ENCODE measurements at places on chromosomes 2 and 18.
A peak's percentile ranks its signal among the peaks of the same experiment; 100 is the strongest.

DNA sequence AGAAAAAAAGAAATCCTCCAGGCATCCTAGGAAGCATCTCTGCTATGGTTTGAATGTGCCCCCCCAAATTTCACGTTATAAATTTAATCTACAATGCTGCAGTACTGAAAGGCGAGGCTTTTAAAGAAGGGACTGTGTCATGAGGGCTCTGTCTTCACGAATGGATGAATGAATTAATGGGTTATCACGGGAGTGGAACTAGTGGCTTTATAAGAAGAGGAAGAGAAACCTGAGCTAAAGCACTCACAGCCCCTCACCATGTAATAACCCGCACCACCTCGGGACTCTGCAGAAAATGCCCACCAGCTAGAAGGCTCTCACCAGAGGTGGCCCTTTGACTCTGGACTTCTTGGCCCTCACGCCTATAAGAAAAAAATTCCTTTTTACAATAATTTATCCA is 27.6 kb downstream of the RNU4ATAC start:
- DNase-seq, result no peak

- DNase-seq, result peak; percentile 56
Measured at GRCh38 chr2:121356058-121356640, 71.1 kb upstream of the TFCP2L1 start.

DNA sequence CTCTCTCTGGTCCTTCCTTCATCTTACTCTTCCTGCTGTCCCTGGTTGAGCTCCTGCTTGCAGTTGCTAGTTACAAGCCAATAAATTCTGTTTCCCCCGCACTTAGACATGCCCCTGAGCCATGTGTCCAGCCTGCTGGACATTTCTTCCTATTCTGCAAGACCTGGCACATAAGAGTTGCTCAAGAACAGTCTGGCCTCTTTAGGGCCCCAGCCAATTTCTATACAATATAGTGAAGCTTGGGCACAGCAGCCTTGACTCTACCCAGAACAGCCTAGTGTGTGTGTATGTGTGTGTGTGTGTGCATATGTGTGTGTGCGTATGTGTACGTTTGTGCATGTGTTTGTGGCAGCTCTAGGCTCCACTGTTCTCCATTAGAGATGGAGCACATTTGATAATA is 276.0 kb downstream of the CYRIA start:
- DNase-seq, result no peak

DNA sequence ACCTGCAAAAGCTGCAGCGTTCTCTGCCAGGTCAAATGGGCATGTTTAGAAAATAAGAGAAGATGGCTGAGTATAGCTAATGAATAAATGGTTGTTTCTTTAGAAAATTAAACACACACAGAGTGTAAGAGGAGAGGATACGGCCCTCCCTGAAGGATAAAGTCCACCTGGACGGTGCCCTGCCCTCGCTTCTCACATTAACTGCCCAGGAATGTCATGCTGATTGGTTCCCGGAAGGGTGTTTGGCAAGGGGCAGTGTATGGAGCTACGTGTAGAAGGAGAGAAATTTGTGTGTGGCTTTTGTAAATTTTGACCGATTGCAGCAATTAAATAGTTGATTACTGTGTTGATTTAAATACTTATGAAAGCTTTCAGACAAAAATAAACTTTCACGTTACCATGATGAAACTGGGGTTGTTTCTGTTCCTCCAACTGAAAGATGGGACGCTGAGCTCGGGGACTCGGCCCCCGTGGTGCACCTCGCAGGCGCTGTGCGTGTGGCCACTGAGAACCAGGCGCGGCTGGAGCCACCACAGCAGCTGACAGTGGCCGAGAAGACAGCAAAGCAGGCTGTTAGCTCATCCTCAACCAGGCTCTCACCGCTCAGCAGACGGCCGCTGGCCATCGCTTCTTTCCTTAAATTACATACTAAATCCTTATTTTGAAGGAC is 22.7 kb downstream of the MPPE1 start:
- no peak for DNase-seq

DNA sequence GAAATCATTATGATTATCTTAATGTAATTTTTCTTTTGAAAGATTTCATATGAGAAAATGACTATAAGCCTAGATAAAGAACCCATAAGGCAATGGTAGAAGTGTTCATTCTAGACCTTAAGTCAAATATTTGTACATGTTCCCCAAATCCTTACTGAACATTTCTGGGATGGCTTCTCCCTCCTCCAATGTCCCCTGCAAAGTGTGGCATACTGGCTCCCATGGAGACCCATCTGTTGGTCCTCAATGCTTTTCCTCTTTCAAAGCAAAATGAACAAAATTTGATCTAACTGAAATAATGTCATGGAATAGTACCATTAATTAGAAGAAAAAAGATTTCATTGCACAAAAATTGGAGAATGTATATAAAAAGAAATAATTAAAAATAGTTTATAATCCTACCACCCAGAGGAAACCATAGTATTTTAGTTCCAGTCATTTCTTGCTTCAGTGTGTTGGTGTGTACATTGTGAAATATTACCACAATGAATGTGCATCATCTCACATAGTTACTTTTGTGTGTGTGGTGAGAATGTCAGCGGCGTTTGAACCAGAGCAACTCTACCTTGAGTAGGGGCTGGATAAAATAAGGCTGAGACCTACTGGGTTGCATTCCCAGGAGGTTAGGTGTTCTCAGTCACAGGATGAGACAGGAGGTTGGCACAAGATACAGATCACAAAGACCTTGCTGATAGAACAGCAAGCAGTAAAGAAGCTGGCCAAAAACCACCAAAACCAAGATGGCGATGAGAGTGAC is 181.3 kb downstream of the UXS1 start:
- no peak for DNase-seq

DNA sequence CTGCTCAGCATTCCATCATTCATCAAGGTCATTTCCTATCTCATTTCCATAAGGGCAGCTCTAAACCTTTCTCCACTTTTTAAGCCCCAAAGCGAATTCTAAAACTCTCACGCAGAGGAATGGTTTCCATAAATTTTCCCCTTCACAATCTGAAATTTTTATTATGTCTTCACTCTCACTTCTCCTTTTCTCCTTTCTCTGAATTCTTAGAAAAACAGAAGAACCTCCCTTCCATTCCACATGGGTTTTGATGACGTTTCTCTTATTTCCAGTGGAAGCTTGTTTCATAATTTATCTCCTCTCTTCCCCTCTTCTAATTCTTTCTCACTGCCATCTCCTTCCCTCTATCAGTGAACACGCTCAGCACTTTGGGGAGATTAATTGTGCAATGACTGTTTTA is 97.3 kb downstream of the SPATS2L start:
- no peak for DNase-seq

GRCh38 chr2:137023205-137023604 is 257.9 kb downstream of the THSD7B start:
- no peak for DNase-seq

DNA sequence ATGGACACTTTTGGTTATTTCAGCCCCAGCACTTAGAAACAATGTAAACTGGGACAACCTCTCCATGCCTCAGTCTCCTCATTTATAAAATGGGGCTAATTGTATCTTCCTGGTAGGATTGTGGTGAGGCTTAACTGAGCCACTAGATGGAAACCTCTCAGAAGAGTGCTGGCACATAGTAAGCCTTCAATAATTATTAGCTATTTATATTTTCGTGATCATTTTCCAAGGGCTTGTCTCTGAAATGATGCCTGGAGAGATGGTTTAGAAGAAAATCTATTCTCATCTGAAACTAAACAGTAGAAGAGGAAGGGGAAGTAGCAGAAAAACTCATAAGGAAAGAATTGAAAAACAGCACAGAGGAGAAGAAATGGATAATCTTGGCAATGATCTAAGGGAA is 6.8 kb downstream of the RAX start:
- DNase-seq, result no peak

DNA sequence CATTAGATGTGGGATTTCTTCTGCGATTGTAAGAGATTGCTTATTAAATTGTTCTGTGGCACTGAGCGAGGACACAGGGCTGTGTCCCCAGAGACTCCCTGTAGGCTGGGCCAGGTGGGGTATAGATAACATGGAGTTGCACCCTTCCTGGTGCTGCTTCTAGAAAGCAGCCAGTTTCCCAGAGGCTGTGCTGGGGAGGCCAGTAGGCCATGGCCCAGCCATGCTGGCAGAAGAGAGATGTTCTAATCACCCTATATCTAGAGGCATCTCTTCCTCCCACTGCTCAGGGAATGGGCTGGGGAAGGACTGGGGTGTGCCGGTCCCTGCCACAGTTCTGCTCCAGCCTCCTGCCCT is 66.9 kb downstream of the HS1BP3 start:
- DNase-seq, result no peak

- peak; percentile 95 for DNase-seq
Measured at GRCh38 chr2:219331560-219332213, 857 bp downstream of the RESP18 start.

DNA sequence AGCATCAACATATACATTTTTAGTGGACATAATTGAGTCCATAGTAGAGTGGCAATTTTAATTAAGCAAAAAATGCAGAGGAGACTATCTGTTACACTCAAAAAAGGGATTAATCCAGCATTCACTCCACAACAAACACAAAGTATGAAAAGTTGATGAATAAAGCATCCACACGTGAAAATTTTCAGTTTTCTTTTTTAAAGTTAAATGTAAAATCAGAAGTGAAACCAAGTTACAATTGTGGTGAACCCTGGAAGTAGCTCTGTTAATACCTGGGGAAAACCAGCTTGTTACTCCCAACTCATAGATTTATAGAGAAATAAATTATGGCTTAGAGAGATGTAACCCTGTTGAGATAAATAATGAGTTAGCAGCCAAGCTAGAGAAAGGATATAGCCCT is 807.8 kb downstream of the TRIB2 start:
- DNase-seq, result no peak

- no peak for DNase-seq
Measured at GRCh38 chr2:47403609-47404193, 745 bp downstream of the MSH2 start.

GRCh38 chr18:41974796-41975201 is 19.8 kb downstream of the PIK3C3 start:
- no peak for DNase-seq

DNA sequence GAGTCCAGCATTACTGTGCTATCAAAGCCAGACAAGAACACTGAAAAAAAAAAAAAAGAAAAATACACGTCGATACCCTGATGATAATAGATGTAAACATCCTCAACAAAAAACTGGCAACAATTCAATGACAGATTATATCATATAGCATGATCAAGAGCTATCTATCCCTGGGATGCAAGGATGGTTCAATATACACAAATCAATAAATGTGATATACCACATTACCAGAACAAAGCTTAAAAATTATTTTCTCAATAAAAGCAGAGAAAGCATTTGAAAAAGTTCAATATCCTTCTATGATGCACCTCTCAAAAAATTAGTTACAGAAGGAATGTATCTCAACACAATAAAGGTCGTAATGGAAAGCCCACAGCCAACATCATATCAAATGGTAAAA is 332.8 kb upstream of the MMADHC start:
- DNase-seq, result no peak

DNA sequence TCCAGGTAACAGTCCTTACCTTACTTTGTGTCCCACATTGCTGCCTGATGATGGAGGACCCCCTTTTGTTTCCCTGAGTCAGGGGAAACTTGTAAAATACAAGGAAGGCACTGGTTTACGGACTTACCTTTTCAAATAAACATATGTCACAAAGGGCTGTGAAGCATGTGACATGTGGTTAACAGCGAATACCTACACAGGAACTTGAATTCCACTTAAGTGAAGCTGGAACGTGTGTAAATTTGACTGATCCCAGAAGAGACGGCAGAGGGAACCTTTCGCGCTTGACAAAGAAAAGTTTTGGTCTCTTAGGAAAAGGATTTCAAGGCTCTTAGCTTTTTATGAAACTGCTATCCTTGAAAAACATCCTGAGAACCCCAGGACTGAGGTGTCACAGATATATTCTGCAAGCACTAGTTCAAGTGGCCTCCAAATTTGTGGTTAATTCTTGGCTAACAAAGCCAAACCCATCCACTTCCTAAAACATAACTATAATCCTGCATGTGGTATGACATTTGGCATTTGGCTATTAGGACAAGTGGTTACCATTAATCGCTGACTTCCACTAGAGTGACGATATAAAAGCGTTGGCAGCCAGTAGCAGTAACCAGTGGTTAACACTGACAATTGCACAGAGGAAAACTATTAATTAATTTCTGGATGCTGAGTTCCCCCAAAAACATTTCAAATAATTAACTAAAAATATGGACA is 55.6 kb downstream of the ITGB6 start:
- no peak for DNase-seq

GRCh38 chr18:73774811-73775509 is 372.7 kb downstream of the FBXO15 start:
- DNase-seq, result peak; percentile 39

- no peak for DNase-seq
Measured at GRCh38 chr2:9366026-9366425, 57.3 kb downstream of the ITGB1BP1 start.

- no peak for DNase-seq
Measured at GRCh38 chr2:150477347-150477746, 10.1 kb downstream of the RND3 start.

- no peak for DNase-seq
Measured at GRCh38 chr2:188308483-188308882, 16.8 kb downstream of the GULP1 start.

DNA sequence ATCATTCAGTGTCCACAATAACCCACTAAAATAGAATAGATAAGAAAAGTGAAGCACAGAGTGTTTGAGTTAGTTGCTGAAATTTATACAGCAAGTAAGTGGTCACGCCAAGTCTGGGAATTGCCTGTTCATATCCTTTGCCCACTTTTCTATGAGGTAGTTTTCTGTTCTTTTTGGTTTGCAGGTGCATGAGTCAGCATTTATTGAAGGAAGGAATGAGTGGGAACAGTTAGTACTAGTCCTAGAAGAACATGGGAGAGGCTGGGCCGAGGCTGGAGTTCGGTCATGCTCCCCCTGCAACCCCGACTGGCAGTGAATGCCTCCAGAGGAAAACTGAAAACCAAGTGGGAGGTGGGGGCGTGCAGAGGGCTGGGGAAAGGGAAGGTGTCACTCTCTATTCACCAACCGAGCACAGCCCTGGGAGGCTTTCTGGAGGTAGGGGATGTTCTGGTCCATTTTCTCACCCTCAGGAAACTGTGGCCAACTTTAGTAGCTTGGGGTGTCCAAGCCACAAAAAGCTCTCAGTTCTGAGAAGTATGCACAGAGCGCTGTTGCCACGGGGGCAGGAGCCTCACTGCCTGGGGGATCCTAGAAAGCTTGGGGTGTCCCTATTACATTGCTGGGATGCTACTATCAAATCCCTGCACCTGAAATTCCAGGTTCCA is 41.4 kb downstream of the FOSL2 start:
- DNase-seq, result no peak

- peak; percentile 10 for DNase-seq
Measured at GRCh38 chr2:50143822-50144575, 887.9 kb downstream of the NRXN1 start.

- DNase-seq, result no peak
Measured at GRCh38 chr2:5343785-5344335, 348.3 kb upstream of the SOX11 start.

DNA sequence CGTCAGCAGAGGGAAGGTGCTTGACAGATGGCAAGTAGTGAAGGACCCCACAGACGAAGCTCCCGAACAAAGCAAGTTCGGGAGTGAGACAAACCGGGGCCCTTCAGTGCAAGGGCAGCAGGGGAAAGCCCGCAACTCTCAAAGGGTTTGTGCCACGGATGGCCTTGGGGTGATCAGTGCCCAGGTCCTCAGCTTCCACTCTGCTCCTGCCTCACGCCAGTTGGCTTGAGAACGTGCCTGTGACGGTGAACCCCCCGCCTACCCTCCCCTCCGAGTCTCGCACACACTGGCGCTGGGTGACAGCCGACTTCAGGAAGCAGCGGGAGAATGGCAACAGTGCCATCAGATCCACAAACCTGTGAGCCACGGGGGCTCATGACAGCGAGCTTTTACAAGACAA is 56.8 kb upstream of the SALL3 start:
- DNase-seq, result no peak
